ENCODE measurements at places on chromosomes 4 and X.

DNA sequence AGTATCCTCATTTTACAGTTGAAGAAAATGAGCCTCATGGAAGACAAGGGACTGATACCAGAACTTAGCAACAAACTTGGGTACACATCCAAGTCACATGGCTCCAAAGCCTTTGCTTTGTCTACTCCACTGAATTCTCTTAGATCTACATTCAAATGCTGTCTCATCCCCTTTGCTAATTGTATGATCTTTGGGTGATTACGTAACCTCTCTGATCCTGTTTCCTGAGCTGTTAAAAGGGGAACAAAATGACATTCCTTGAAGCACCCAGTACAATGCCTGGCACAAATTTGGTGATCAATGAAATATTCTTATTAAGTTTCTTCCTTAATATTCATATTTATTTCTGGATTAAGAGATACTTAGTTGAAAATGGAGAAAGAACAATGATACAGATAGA is 5.9 kb upstream of the HPGD start:
- DNase-seq, result no peak

DNA sequence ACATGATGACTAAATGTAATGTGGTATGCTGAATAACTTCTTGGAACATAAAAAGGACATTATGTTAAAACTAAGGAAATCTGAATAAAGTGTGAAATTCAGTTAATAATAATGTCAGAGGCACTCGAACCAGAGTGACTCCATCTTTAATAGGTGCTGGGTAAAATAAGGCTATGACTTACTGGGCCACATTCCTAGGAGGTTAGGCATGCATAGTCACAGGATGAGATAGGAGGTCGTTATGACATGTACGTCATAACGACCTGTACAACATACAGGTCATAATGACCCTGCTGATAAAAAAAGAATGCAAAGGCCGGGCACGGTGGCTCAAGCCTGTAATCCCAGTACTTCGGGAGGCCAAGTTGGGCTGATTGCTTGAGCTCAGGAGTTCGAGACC is 28.9 kb upstream of the OPHN1 start:
- DNase-seq, result no peak

DNA sequence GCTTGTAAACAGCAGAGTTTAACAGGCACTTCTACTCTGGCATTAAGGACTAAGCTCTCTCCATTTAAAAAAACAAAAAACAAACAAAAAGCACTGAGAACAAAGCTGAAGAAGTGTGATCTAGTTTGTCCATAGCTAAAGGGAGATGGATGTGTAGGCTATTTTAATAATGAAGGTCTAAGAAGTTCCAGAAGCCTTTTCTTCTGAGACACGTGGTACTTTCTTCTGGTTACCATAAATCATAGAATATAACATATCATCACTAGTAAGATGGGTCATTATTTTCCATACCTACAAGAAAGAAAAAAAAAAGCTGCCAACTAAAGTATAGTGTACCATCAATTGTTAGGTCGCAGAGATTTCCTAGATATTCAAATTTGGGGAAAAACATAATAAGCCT is 722 bp upstream of the NBDY start:
- DNase-seq, result no peak

DNA sequence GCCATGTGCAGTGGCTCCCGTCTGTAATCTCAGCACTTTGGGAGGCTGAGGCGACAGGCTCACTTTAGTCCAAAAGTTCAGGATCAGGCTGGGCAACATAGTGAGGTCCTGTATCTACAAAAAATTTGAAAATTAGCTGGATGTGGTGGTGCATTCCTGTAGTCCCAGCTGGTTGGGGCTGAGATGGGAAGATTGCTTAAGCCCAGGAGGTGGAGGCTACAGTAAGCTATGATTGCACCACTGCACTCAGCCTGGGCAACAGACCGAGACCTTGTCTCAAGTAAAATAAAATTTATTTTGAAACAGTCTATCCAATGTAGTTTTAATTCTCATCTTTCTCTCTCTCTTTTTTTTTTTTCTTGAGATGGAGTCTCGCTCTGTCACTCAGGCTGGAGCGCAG is 21.1 kb downstream of the RBM10 start:
- DNase-seq, result no peak

DNA sequence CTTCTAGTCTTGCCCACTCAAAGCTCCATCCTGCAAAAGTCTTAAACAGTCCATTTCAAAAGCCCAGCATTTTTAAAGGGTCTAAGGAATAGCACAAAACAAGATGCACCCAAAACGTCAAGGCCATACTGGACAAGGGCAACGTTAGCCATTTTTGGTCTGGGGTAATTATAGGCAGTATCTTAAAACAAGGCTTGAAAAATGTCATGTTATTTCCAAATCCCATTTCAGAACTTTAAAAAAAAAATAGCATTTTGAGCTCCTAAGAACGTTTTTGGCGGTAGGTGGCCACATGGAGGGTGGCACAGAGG is 584 bp upstream of the TMEM165 start:
- DNase-seq, result no peak

DNA sequence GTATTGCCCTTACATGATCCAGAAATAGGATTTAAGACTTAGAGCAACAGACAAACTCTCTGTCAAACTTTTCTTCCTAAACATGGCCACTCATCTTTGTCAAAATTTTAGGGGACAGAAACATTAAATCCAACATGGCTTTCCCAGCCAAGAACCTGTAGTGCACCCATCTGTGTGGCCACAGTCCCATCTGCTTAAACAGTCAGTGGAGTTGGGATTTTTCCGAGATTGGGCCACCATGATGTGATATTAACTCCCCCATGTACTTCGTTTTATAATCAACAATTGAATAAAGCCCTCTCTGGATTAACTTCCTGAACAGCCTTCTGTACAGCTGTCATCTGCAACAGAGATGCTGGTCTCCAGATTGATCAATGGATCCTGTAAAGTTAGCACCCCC is 28.9 kb downstream of the TMEM144 start:
- no peak for DNase-seq

DNA sequence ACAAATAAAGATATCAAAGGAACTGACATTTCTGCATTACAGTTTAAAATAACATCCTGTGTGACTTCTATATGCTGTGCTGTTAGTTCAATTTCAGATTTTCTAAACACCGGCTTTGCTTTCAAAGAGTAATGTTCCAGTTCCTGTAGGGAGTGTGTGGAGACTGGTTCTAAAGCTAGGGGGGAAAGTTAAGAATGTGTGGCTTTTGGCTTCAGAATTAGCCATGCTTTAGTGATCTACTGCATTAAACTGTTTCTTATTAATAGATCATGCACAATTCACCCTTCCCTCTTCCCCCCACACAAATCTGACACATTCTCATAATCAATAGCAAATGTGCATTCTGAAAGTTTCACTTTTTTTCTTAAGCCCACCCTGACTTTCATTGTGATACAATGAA is 32.0 kb upstream of the DKK2 start:
- DNase-seq, result no peak

- DNase-seq, result no peak
Observed at GRCh38 chr4:72076562-72076961, 44.8 kb downstream of the NPFFR2 start.

DNA sequence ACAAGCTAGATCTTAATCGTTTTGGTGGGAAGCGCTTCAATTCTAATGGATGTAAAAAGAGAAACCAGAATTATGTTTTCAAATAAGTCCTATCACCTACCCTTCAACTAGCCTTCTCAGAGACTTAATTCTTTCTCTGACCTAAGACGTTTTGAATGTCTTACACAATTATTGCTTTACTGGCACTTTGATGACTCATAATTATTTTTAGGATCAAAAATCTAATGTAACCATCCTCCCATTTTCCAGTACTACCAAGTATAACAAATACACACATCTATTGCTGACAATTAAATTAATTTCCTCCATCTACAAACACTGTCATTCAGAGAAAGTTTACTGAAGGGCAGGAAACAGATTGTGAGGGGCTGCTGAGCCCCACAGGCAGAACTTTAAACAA is 108.6 kb downstream of the PPP3CA start:
- no peak for DNase-seq

GRCh38 chr4:58456727-58457384 is 1346.7 kb upstream of the IGFBP7 start:
- no peak for DNase-seq

All from NCI-H1092 (cell line).